OCI-M1 (cell line): ENCODE measurements at places on chromosomes 5 and 9.

- no peak for DNase-seq
Observed at GRCh38 chr9:88481933-88482332, 53.0 kb upstream of the NXNL2 start.

DNA sequence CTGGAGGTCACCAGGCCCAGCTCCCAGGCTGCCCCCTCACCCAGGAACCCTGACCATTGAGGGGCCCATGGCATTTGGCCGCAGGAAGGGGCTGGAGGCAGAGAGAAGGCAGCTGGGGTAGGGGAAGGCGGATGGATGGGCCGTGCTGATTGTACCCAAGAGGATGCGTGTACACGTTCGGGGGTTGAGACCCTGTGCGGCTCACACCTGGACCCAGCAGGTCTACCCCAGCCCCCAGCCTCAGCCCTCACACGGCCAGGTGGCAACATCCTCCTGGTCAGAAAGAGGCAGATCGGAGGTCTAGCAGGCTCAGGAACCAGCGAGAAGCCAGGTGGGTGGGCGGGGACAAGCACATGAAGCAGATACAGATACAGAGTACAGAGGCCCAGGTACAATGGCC lies 33.7 kb downstream of the NACC2 start:
- no peak for DNase-seq

DNA sequence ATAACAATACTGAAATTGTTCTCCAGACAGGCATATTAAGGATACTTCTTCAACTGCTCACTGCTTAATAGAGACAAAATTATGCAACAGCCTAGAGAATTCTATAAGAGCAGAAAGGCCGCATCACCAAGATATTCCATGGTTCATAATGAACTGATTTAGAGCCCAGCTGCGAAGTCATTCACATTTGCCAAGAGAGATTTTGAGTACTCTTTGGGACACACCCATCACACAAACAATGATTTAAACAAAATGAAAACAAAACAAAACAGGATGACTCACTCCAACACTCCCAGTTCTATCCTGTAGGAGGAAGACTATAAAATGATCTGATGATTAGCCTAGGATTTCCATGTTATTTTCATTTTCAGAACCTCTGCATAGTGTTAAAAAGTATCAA lies 145.7 kb upstream of the GNA14 start:
- no peak for DNase-seq

DNA sequence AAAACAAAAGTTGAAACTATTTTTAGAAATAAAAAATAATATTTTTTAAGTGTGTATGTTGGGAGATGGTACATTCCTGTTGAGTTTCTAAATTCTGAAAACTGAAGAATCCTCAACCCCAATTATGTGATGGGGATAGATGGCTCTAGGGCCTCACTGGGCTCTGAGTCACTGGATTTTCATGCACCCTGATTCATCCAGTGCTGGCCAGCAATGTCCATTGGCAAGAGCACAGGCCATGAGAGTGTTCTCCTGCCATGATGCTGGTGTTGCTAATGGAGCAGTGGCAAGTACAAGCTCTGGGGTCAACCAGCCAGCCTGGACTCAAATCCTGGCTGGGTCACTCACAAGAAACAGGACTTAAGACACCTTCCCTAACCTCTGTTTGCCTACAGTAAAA lies 23.3 kb downstream of the SMIM23 start:
- DNase-seq: no peak

DNA sequence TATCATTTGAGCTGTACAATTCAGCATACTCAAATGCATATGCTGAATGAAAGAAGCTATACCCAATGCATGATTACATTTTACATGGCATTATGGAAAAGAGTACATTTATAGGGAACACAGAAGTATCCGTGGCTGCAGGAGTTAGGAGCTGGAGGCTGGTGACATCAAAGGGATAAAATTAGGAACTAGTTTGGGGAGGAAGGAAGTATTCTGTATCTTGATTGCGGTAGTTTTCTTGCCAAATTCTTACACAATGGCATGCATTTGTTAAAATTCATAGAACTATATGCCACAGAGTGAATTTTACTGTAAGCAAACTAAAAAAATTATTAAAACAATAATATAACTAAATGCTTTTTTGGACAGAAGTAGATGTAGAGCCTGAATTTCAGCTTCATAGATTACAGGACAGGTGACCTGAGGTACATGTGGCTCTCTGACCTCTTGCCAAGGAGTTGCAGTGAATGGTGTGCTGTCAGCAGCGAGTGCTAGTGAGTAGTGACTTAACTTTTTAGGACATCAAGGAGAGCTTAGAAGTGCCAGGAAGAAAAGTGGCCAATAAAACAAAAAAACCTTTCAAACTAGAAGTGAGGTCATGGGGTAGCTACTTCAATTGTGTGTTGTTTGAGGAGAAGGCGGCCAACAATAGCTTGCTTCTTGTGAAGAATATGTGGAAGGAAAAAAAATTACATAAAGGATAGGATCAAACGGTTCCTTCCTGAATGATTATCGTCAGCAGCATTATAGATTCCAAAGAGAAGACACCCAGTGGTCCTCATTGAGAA lies 514.9 kb upstream of the CLINT1 start:
- no peak for DNase-seq
